Progenitor cell of endocrine pancreas (in vitro differentiated cells): ENCODE measurements at places on chromosomes 1 and 21. TPM values are rescaled to one million over a fixed set of nuclear protein-coding genes. Genes with fewer than 3 reads are reported as not detected.

DNA sequence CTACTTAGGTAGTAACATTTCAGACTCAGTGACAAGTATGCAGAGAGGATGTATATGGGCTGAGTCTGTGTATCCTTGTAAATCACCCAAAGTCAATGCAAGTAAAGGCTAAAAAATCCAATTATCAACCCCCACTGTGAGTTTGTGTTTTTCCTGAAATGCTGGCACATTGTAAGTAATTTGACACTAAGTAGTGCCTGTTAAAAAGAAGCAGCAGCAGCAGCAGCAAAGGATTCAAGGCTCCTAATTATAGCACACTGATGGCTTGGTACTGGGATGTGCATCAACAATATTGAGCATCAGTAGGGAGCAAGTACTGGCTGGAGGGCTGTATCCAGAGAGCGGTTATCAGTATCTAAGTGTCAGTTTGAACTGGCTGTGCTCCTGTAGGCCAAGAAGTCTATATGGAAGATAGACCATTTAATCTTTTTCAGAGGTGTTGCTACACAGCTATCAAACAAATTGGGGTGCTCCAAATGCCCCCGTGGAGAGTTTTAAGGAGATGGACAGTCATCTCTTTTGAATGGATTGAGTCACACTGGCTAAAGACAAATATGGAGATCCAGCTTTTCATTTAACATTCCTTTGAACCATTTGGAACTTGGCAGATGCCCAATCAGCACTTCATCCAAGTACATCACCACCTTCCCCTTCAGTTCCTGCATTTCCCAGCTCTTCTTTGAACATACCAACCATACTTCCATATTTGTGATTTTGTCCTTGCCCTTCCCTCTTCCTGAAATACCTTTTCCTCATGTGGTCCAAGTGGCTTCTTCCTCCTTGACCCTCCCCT is 241.2 kb upstream of the ST6GALNAC5 start:
- no peak for DNase-seq
- no peaks in the 10 kb centered on the region for H3K27me3 ChIP-seq
- no peaks in the 10 kb centered on the region for H3K36me3 ChIP-seq
- H3K4me3 ChIP-seq = no peak overlapping the region
- no peaks in the 10 kb centered on the region for H3K4me1 ChIP-seq

GRCh38 chr1:203289281-203289981 is 15.9 kb upstream of the BTG2 start:
- peak overlapping the region; percentile 99 for H3K27ac ChIP-seq
- no peak for DNase-seq
- no peaks in the 10 kb centered on the region for H3K36me3 ChIP-seq
- no peaks in the 10 kb centered on the region for H3K27me3 ChIP-seq
- H3K4me3 ChIP-seq = peak overlapping the region; percentile 2
- peaks cover 69% of the 10 kb centered on the region for H3K4me1 ChIP-seq

- no peaks in the 10 kb centered on the region for H3K36me3 ChIP-seq
- H3K27me3 ChIP-seq = peaks cover 33% of the 10 kb centered on the region
- peaks cover 3% of the 10 kb centered on the region for H3K4me1 ChIP-seq
- no peak for DNase-seq
These were observed 14.0 kb downstream of the HSD3B2 start for GRCh38 chr1:119428991-119429390.

DNA sequence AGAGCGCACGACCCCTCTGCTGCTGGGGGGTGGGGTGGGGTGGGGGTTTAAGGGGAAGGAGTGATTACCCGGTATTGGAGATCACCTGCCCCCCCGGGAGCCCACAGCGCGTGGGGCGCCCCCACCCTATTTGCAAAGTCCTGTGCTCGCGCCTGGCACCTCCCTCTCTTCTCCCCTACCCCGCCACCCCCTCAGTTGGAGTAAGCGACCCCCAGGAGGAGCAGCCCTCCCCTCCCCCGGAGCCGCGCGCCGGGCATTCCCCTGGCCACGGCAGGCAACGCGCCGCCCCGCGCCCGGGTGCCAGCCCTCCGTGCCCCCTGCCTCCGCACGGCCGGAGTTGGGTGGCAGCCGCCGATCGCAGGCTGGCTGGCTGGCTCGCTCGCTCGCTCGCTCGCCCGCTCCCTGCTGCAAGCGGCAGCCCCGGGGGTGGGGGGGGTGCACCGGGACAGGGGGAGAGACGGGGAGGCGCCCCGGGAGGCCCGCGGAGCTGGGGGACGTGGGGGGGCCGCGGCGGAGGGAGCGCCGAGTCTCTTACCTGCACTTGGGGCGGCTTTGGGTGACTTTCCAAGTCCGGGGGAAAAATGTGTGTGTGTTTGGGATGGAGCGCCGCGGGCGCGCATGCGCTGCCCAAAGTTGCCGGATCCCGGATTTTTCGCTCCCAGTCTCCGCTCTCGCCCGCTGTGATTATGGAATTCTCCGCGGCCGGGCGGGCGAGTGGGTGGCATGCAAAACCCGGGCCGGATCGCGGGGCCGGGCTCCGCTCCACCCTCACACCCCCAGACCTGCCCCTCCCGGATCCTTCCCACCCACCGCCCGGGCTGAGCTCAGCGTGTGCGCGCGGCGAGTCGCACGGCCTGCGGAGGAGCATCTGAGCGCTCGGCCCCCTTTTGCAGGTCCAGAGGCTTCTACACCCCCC is at the start of gene CASZ1:
TSS of gene CASZ1 (minus strand) at position 618 of the 916 bp plus-strand sequence. CDS start 102,757 bp downstream, outside the sequence.
- H3K27ac ChIP-seq = no peak within 1 kb of the TSS
- no peaks in the 10 kb centered on the region for H3K36me3 ChIP-seq
- peaks cover 36% of the 10 kb centered on the region for H3K27me3 ChIP-seq
- H3K4me1 ChIP-seq = peaks cover 18% of the 10 kb centered on the region
- peak; percentile 79 for DNase-seq

GRCh38 chr1:220873087-220873486 is 6.2 kb upstream of the HLX start:
- no peak overlapping the region for H3K4me3 ChIP-seq
- no peak for DNase-seq
- H3K27ac ChIP-seq = no peak overlapping the region
- peaks cover 64% of the 10 kb centered on the region for H3K27me3 ChIP-seq
- H3K4me1 ChIP-seq = peaks cover 15% of the 10 kb centered on the region

DNA sequence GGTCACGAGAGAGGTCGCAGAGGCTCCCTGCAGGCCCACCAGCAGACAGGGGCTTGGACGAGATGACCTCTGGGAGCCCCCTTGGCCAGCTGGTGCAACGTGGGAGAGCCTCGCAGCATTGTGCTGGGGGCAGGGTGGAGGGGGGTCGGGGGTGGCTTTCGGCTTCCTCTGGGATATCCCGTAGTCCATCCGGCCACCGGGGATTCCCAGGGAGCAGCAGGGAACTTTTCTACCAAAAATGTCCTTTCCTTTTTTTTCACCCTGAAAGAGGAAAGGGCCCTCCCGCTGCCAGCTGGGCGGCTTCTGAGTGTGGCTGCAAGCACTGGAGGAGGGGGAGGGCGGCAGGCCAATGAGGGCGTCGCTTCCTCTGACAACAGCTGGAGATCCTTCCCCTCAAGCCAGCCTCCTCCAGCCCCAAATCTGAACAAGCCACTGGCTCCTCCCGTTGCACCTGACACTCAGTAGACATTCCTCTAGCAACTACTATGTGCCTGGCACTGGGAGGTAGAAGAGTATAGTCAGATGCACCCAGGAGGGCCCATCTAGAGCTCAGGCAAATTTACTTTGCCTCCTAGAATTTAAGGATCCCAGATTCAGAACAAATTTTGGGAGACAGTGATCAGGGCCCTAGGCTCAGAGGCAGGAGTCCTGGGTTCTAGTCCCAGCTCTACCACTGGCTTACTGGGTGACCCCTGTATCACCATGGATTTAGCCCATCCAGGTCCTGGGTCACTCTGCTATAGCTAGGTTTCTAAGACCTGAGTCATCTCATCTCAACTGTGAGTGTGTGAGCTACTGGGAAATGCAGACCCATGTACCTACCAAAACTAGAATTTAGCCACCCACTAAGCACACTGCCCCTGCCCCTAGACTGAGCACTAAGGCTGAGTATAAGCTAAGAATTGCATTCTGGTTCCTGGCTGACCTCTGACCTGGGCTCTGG is 2.7 kb downstream of the MOB3C start:
- no peak for DNase-seq
- H3K4me3 ChIP-seq = no peak overlapping the region
- H3K27ac ChIP-seq = no peak overlapping the region
- H3K4me1 ChIP-seq = peaks cover 20% of the 10 kb centered on the region

DNA sequence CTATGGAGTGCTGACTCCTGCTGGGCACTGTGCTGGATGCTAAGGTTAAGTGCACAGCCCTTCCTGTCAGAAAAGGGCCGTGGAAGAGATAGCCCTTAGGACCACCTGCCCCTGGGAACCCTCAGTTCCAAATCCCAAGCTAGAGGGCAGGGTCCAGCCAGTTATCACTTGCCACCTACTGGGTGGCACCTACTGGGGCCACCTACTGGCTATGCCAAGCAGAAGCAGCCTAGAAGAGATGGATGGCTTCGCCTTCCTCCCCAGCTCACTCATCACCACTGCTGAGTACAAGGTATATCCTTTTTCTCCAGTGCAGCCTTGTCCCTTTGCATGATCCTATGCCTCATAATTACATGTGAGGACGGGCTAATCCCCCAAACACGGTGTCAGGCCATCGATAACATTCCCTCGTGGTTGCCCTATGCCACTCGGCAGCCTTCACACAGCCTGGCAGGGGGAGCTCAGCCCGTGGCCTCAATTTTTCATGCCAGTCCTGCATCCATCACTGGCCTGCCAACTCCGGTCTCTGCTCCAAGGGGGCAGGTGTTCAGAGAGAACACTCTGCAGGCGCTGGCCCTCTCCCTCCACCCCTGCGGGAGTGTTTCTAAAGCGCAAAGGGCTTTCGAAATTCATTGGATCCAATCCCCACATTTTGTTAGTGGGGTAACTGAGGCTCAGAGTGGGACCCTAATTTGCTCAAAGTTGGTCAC is 49.0 kb downstream of the SYT2 start:
- no peak for DNase-seq
- peaks cover 1% of the 10 kb centered on the region for H3K4me1 ChIP-seq
- no peak overlapping the region for H3K27ac ChIP-seq
- H3K4me3 ChIP-seq = no peak overlapping the region
- H3K27me3 ChIP-seq = peaks cover 52% of the 10 kb centered on the region

DIO1 gene
- total RNA-seq = 1.1 and 1.3 TPM in 2 replicates
